Activated T-helper 1 cell treated with anti-CD3 and anti-CD28 coated beads, Interleukin-2, amount 50 U/mL, for 16 hours (primary cell): ENCODE measurements at places on chromosomes 1 and 21.

GRCh38 chr1:225770561-225771248, 6.9 kb upstream of the SRP9 start:
- DNase-seq, result no peak

- DNase-seq, result no peak
Observed at GRCh38 chr1:151516031-151516511, 4.9 kb downstream of the CGN start.

DNA sequence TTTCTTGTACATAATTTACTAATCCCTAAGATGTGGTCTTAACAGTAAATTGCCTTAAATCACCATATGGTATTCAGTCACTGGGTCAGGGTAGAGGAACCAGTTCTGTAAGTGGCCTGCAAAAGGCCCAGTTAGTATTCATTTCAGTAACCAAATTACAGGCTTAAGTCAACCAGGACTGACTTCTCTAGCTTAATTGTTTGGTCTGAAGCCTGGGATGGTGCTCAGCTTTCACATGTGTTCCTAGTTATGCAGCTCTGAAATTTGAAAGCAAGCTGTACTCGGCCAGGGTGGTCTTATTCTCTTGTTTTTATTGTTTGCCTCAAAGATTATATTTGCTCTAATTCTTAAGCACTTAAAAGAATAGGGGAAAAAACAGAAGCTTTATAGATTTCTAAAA, 144.6 kb downstream of the MAGI3 start:
- no peak for DNase-seq

GRCh38 chr1:246527402-246528088, 20.5 kb upstream of the SMYD3 start:
- DNase-seq, result no peak

- no peak for DNase-seq
Observed at GRCh38 chr1:155979597-155980343, 1.4 kb upstream of the ARHGEF2 start.

GRCh38 chr1:245598524-245599305, 443.9 kb downstream of the KIF26B start:
- no peak for DNase-seq

DNA sequence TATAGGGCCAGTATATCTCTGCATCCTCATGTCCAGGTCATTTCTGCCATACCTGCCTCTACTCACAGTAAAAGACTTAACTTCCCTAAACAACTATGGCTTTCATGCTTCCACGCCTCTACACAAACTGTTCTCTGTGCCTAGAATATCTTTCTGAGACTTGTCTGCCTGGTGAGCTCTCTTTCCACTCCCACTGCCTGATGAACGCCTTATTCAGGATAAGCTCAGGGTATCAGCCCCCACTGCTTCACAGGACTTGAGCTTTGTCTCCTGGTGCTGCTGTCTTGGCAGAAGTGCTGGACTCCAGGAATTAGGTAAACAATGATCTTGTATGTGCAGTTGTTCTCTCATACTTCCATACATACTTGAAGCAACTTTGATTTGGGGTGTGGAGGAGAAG, 4.8 kb upstream of the DDX20 start:
- DNase-seq, result no peak

DNA sequence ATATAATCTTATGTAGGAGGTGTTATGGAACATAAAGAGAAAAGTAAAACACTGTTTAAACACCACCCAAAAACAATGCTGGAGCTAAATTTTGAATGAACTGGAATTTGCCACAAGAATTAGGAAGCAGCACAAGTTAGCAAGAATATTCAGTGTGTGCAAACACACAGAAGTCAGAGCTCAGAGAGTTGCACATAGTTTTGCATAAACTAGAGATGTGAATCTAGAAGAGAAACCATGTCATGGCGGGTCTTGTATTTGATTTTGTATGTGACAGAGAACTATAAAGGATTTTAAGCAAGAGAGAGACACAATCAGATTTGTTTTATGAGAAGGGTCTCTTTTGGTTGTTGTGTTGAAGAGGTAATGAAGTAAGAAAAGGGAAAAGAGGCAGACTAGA, 38.2 kb downstream of the SELENOF start:
- no peak for DNase-seq

DNA sequence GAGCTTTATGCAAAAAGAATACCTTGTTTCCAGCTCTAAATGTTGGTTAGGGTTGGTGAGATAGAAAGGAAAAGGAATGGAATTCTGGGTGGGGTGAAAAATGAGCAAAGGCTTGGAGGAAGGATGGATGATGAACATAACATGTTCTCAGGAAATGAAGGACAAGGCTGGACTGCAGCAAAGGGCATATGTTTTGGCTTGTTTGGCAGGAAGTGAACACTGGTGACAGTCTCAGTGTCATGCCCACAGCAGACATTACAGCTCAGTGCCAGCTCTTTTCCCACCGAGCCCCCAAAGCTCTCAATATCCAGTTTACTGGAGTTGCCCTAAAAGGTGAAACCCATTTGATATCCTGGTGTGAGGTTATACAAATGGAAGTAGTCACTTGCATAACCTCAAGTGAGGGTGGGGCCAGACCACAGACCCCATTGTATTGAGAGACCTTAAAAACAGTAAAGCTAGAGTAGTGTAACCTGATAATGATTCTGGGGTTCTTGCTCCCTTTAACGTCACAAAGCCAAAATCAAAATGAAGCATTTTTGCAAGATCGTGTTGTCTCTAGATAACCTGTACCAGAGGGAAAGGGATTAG, 270.6 kb downstream of the NFIA start:
- no peak for DNase-seq

GRCh38 chr1:119582801-119583200, 65.3 kb downstream of the ZNF697 start:
- DNase-seq, result no peak

- DNase-seq, result no peak
Observed at GRCh38 chr1:45843474-45843905, 40.1 kb downstream of the MAST2 start.

DNA sequence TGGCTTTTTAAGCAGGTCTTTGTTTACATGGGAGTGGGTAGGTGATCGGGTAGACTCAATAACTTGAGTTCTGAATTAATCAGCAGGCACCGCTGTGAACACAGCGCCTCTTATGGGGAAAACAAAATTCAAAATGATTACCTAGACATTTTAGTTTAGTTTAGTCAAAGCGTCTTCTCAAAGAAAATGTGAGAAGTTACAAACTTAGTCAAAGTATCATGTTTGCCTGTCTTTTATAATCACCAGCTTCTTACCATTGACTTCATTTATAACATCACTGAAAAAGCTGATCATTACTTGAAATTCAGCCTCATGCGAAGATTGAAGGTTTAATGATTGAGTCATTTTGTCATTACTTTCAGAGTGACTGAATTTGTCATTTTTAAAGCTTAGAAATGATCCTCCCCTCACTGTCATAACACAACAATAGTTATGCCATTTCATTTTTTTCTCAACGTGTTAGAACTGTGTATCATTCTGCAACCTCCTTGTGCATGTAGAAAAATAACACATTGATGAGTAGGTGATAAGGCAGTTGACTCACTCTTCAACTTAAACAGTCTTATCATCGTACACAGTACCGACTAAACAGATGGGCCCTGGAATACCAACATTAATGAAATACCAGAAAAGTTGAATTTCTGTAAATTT, 188.5 kb downstream of the NFIA start:
- DNase-seq, result no peak

- DNase-seq, result no peak
Observed at GRCh38 chr1:81920245-81920740, 119.6 kb downstream of the ADGRL2 start.

GRCh38 chr1:27816921-27817630, 13.5 kb upstream of the PPP1R8 start:
- DNase-seq, result no peak

DNA sequence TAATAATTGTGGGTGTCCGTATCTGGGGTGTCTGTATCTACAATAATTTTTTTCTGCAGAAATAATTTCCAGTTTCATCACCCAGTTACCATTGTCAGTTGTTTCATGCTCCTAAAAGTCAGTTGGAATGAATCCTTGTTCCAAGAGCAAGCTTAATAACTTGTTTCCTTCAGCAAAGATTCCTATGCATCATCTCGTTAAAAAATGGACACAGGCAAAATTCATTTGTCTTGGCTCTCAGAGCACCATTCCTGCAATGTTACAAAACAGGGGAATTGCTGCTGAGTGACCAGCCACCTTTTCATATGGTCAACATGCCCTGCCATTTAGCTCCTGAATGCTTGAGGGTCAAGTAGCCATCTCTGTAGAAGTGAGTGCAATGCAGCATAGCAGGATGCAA, 393.4 kb downstream of the KCNT2 start:
- no peak for DNase-seq

GRCh38 chr1:246526915-246527314, 19.8 kb upstream of the SMYD3 start:
- no peak for DNase-seq

GRCh38 chr1:60229821-60230220, 156.3 kb upstream of the C1orf87 start:
- no peak for DNase-seq

DNA sequence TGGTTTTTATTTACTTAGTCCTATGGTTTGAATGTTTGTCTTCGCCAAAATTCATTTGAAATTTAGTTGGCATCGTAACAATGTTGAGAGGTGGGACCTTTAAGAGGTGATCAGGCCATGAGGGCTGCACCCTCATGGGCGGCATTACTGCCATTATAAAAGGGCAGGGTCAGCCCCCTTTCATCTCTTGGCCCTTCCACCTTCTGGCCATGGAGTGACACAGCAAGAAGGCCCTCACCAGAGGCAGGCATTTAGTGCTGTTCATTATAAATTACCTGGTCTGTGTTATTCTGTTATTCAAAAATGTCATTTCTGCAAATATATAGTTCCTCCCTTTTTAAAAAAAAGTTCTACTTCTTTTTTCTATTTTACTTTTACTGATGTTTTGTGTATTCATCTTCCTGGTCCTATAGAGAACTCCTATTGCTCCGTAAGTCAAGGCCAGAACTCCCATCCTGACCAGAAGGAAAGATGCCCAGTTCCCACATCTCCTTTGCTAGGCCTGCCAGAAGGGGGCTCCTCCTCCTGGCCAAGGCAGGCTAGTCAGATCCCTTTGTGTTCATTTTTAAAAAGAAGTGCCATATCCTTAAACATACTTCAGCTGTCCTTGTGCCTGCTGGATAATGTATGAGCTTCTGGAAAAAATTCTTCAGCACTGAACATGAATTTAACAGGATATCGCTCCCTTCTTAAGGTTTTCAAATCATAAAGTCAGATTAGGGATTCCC, 10.0 kb upstream of the LBR start:
- DNase-seq, result no peak

- DNase-seq, result no peak
Observed at GRCh38 chr1:15968172-15968571, 7.7 kb downstream of the ZBTB17 start.

DNA sequence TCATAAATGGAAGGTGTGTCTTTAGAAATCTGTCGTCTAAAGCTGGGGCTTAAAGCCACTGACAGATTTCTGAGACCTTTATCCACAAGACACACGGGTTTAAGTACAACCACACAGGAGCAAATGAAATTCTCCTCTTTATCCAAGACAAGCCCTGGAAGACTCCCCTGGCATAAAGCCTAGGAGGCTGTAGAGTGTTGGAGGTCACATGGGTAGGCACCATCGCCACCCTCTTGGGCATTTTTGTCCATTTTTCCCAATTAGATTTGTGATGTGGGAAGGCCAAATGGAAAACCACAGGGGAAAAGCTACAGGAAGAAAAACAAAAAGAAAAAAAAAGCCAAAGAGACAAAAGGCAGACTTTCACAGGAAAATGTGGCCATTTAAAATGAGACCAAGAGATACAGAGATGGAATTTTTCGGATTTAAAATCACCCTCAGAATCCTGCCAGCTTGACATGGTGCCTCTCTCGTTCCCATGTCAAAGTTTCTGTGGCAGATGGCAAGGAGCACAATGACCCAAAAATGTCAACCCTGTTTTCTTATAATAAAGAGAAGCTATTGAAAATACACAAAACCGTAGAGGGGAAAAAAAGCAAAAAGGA, 91.9 kb downstream of the PLD5 start:
- no peak for DNase-seq

DNA sequence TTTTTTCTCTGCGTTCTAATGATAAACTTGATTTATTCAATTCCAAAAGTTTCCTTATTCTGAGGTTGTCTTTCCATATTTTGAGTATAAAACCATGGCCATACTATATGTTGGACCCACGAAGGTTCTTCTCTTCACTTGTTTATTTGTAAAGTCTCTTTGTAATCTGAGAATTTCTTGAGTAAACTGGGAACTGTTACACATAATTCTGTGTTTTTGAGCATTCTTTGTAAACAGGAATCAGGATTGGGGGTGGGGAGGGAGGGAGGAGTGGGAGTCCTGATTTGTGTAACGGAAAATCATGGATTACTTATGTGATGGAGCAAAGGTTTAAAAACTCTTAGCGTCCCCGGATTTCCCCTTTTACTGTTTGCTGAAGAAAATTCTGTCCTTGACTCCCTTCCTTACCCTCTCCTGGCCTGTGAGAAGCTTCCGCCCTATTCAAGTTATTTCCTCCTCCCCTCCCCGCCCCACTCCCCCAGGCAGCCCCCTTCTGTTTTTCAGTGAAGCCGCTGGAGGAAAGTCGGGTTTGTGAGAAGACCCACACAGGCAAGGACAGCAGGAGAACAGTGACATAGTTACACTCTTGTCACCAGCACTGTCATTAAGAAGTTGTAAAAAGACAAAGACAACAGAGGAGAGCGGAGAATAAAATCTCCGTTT, 6.4 kb upstream of the NBPF11 start:
- DNase-seq, result no peak

GRCh38 chr1:213988507-213989001, 781 bp downstream of the PROX1 start:
- no peak for DNase-seq

DNA sequence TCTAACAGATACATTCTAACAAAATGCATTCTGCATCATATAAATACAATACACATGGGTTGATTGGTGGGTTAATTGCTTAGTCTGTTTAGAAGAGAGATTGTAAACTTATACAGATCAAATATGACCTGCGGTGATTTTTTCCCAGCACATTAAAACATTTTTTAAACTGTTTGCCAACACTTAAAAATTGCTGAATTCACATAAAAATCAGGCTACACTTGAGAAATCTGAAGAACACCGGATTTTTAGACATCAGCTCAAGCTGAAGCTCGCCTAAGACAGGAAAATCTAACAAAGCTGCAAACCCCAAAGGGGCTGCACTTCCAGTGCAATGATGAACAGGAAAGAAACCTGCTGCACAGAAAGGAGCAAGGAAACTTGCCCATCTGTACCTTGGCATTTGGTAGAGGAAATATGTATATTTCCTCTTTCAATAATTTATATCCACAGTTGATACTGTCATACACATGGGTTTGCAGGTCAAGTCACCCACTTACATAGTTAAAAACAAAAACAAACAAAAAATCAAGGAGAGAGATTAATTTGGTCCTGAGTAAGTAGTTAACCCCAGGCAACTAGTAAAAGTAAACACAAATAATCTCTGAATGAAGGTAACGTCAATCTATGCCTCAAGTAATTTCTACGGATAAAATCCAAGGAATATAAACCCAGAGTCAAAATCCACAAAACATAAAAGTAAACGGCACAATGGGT, 30.4 kb upstream of the JAK1 start:
- no peak for DNase-seq
